Prostate gland (tissue), 2 donors: ENCODE measurements at places on chromosomes 4 and X.

- no peak for DNase-seq
Measured at GRCh38 chr4:105666693-105667092, 41.8 kb downstream of the INTS12 start.

- no peak for DNase-seq
Measured at GRCh38 chr4:109942292-109942926, 29.7 kb downstream of the EGF start.

GRCh38 chr4:44186850-44187246, 261.8 kb downstream of the KCTD8 start:
- no peak for DNase-seq

DNA sequence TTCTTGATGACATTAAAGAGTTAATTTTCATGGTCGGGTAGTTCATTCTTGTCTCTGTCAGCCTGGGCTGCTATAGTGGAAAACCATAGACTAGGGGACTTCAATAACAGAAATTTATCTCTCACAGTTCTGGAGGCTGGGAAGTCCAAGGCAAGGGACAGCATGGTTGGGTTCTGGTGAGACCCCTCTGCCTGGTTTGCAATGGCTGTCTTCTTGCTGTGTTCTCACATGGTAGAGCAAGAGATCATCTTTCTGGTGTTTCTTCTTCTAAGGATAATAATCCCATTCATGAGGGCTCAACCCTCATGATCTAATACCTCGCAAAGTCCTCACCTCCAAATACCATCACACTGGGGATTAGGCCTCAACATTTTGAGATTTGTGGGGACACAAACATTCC, 50.1 kb downstream of the RHOH start:
- DNase-seq, result no peak

- DNase-seq, result no peak
Measured at GRCh38 chr4:94357624-94358023, 15.0 kb upstream of the HPGDS start.

DNA sequence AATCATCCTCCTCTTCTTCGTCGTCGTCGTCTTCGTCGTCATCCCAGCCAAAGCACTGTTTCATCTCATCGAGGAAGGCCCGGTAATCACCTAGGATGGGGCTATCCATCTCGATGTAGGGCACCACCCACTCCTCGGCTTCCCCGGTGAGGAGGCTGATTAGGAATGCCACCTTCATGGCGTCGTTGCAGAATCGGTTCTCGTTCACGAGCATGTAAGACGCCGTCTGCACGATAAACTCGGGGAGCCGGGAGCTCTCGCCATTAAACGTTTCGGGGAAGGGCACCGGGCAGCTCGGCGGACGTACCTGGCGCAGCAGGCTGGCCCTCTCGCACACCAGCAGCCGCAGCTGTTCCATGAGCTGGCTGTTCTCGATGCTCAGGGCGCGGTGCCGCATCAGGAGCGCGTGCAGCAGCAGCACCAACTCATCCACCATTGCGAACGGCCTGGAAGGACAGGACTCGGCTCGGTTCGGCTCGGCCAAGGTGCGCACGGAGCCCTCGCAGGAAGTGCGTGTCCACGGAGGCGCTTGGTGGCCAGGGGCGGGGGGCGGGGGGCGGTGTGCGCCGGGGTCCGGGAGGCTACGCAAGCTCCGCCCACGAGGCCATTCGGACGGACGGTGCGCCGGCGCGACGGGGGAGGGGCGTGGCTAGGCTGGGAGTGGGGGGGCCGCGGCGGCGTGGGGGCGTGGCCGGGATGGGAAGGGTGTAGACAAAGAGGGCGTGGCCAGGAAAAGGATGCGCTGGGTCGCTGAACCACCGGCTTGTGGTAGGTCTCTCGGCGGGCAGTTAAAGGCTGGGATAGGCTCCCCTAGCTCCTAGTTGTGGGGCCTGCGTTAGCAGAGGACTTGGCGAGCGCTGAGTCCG, at the start of gene LDOC1:
TSS of gene LDOC1 (minus strand) at position 544 of the 866 bp plus-strand sequence. CDS start at position 436, 108 bp downstream.
- peak; percentile 67 for DNase-seq

- DNase-seq, result no peak
Measured at GRCh38 chr4:179989975-179990374, 2253.2 kb upstream of the TENM3 start.

- no peak for DNase-seq
Measured at GRCh38 chr4:59698041-59698440, 1502.1 kb upstream of the ADGRL3 start.

GRCh38 chr4:157304769-157305168, 84.2 kb downstream of the GRIA2 start:
- no peak for DNase-seq

GRCh38 chr4:75255261-75255660, 258.9 kb downstream of the RCHY1 start:
- no peak for DNase-seq

- DNase-seq, result no peak
Measured at GRCh38 chr4:87392183-87392582, 1.2 kb upstream of the HSD17B11 start.

DNA sequence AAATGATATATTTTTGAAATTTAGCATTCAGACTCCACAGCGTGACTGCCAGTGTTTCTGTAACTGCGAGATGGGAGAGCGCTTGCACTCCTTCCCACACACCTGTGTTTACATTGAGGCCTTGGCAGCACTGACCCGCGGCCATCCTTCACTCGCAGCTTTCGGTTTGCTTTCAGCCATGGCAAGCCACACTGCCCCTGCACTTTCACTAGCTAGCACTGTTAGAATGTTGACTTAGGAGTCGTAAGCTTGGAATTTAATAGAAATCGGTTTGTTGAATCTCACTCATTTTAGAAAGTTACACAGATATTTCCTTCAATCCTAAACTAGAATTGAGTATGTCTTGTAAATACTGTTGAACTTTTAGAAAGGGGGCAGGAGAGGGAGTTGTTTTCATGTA, 136.2 kb downstream of the CFAP299 start:
- DNase-seq, result peak; percentile 62

GRCh38 chr4:8607603-8608481, 15.3 kb downstream of the CPZ start:
- DNase-seq, result no peak

DNA sequence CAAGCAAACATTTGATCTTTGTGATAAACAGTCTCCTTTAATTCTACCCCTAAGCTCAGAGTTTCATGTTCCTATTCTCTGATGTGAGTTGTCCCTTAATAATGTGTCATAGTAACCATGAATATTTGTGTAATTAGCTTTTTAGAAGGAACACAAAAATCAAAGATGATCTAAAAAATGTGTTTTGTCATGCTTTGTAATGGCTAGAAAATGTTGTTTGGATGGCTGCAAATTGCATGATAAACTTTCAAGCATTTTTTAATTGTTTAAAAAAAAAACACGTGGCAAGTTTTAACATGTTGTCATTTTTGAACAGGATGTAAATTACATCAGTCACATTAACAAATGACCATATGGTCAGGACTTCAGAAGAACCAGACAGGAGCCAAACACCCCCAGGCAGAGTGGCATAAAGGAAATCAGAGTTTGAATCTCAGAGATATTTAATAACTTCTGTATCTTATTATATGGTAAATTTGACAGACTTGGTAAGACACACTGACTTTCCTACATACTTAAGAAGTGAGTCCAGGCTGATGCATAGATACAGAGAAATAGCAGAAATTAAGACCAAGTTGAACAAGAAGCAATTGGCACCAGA, 223.9 kb upstream of the VEGFC start:
- DNase-seq, result no peak

GRCh38 chrX:134749706-134750445, 91.6 kb upstream of the PLAC1 start:
- no peak for DNase-seq

GRCh38 chrX:140071037-140071436, 105.7 kb upstream of the CXorf66 start:
- no peak for DNase-seq

DNA sequence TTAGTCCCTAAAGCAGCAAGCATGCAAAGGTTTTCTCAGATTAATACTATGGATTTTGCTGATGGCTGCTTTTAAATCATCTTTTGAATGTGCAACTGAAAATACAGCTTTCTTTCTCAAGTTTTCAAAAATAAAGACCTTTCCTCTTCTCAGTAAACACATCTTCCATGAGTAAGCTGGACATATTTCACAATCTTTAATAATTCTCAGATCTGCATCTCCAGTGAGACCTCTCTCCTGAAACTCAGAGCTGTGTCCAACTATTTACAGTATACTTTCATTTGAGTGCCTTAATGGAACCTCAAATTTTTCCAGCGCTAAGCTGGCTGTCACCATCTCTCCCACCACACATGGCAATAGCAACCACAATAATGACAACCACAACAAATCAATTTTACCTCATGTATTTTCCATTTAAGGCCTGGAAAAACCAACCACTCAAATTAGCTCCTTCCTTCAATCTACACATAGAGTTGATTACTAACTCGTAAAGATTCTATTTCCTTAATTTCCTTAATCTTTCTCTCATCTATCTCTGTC, 192.4 kb upstream of the RPL34 start:
- DNase-seq, result no peak

DNA sequence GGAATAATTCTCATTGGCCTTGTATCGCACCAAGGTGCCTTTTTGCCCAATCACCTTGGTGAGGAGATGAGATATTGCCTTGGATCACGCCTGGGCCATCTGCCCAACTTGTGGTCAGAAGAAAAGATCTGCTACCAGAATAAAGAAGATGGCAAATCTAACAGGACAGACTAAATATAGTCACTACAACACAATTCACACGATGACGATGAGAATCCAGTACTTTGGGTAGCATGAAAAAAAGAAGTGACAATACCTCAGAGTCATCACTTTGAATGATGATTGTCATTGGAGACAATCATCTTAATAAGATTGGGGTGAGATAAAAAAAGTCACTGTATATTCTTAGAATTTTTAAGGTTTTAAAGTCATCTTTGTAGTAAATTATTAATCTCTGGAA, 7.3 kb upstream of the MSL3 start:
- DNase-seq, result no peak

GRCh38 chr4:117588771-117589170, 445.5 kb upstream of the NDST3 start:
- DNase-seq, result no peak

- no peak for DNase-seq
Measured at GRCh38 chrX:17174671-17175070, 200.3 kb upstream of the NHS start.

- DNase-seq, result no peak
Measured at GRCh38 chr4:158122501-158122900, 50.3 kb downstream of the GASK1B start.

- DNase-seq, result no peak
Measured at GRCh38 chr4:41122775-41123174, 91.6 kb downstream of the APBB2 start.

- no peak for DNase-seq
Measured at GRCh38 chr4:184064877-184065276, 152.8 kb downstream of the ENPP6 start.

GRCh38 chr4:63090641-63091040, 1318.6 kb downstream of the TECRL start:
- DNase-seq, result no peak

DNA sequence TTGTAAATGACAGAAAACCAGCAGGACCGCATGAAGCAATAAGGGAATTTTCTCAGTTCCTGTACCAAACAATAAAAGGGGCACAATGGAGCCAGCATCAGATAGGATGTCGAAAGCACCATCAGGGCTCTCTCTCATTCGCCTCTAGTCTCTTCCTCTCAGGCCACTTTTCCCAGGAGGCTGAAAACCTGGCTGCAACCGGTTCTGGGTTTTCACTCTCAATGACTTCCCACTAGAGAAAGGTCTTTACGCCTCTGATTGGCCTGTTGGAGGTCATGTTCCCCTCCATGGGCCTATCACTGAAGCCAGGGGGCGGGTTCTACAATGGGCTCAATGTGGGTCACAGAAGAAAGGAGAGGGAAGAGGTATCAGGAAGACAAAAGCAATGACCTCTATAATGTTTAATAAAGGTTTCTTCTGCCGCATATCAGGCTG, 29.3 kb downstream of the ZNF827 start:
- DNase-seq, result peak; percentile 62

DNA sequence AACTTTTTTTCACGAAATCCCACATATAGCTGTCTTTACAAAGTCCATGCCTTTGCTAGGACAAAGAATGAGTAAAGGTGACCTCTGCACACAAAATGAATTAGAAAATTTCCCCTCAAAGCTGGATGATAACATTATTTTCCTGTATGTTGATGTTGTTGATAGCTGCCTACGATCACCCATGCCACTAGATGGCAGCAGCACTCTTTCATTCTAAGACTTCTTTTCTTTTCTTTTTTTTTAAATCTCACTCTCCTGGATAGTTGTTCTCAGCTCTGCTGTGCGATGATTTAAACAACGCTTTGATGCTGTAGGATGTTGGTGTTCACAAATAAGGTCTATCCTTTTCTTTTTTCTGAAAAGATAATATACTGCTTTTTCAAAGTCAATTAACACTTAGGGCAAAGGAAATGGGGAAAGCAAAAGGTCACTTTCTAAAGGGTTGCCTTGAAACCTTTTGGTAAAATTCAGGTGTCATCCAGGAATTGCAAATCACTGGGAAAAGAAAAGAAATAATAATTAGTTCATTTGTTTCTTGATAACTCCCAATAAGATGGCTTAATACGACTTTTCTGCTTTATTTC, 266.8 kb downstream of the C4orf33 start:
- peak; percentile 45 for DNase-seq

DNA sequence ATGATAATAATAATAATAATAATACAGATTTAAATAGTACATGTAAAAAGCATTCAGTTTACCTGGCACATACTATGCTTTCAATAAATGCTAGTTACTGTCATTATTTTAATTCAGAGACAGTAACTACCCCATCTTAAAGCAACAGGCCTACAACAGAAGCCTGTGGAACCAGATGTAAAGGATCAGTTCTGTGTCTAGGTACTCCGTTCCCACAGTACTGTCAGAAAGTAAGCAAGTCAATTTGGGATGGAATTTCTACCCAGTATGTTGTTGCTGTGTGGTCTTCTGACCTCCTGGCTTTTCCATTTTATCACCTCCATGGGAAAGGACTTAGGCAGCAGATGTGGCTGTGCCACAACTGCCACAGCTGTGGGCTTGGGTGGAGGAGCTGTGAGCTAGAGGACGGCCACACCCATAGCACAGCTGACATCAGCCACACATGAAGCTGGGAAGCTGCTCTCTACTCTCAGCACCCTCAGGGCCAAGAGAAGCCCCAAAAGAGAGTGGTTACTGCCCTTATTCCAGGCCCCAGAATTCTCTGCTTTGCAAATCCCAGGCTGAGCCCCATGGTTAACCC, 102.8 kb downstream of the CBR4 start:
- no peak for DNase-seq

DNA sequence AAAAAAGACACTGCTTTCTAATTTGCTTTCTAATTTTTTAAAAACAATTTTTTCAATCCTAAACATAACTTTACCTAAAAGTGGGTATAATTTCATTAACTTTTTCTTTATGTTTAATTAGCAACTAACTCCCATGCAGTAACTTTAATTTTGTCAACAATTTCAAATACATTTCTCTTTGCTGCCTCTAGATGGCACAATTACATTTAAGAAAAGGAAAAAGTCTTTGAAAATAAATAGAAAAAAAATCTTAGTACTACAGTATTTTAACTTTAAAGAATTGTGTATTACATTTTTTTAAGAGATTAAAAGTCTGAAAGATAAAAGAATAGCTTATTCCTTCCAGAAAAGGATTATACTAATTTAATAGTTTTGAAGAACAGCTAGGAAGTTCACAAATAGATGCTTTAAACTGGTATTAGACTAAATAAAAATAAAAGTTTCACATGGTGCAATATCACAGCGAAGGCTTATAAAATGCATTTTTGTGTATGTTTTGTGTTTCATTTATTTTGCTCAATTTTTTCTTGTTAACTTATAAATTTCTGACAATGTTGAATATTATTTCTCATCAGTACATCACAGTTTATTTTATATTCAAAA, 105.1 kb downstream of the ADGRA3 start:
- no peak for DNase-seq

- no peak for DNase-seq
Measured at GRCh38 chr4:14857981-14858380, 144.3 kb upstream of the CPEB2 start.
